ENCODE measurements at places on chromosomes 7 and 10.

DNA sequence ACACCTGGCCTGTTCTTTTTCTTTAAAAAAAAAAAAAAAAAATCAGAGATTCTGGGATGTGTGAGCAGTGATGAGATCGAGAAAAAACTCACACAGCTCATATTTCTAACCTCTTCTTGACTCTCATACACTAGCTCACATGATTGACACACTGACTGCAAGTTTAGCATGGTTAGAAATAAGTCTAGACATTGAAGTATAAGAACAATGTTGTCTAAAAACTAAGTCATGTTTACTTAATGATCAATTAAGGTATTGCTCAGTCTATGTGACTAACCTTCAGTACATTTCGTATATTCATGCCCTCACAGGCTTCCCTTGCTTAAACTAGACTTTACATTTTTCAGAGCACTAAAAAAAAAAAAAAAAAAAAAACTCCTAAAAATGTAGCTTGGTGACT, 775.1 kb downstream of the GATA3 start:
- DNase-seq: no peak

DNA sequence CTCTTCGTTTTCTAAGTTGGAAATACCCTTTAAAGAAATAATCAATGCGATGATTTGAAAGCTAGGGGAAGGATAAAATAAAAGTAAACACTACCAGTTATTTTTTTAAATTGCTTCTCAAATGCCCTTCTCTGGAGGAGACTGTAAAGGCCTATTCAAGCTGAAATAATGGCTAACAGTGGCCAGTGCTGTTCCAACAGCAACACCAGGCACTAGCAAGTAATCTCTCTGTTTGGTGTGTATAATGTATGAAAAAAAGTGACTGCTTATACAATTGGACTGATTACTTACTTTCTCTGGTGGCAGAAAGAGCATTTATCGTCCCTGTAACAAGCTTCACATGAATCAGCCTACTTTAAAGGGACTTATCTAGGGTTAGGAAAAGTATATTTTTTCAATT, 102.7 kb downstream of the CSTF2T start:
- no peak for DNase-seq

DNA sequence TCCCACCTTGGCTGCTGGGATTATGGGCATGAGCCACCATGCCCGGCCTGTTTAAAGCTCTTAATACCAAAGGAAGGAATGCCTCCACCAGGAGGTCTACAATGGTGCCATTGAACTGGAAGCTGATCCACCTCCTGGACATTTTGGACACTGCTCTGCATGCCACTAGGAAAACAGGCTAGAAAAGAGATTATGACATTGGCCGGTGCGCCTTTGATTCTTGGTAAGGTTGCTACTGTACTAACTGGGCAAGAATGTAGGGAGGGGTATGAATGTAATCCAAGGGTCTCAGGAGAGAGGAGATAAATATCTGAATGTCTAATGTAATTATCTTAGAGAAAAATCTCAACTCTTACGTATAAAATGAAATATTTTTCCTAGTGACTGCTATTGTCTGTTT, 21.7 kb upstream of the TSGA13 start:
- no peak for DNase-seq

- DNase-seq: no peak
Observed at GRCh38 chr10:124677749-124678556, 66.2 kb downstream of the FAM53B start.

- no peak for DNase-seq
Observed at GRCh38 chr10:123995082-123995460, 98.3 kb downstream of the CHST15 start.

GRCh38 chr10:80509403-80510161, 28.1 kb upstream of the SH2D4B start:
- DNase-seq: no peak

DNA sequence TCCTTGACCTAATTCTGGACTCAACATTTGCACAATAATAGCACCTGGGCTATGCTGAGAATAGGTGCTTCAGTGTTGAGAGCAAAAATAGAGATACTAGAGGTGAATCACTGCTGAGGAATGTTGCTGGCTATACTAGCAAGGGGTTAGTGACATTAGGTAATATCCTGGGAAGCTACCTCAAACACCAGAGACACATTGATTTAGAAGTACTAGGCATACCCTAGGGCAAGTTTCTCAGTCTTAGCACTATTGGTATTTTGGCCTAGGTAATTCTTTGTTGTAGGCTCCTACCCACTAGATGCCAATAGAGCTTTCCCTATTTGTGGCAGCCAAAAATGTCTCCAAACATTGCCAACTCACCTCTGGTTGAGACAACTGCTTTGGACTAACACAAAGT, 484.0 kb upstream of the MBL2 start:
- no peak for DNase-seq

- DNase-seq: no peak
Observed at GRCh38 chr10:101052285-101052684, 9.5 kb upstream of the KAZALD1 start.

DNA sequence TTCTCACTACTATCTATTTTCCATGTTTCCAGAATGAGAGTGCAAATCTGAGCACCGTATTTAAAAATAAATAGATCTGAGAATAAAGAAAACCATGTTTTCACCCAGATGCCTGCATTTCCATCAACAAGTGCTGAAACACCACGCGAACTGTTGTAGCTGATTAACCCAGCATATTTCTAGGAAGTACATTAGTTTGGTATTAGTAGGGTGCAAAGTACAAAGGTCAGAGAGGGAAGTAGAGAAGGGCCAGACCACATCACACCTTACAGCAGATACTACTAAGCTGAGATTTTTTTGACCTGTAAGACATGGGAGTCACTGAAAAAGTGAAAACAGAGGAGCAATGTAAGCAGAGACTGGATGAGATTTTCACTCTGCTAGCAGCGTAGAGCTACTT, 181.3 kb downstream of the IMMP2L start:
- DNase-seq: no peak

DNA sequence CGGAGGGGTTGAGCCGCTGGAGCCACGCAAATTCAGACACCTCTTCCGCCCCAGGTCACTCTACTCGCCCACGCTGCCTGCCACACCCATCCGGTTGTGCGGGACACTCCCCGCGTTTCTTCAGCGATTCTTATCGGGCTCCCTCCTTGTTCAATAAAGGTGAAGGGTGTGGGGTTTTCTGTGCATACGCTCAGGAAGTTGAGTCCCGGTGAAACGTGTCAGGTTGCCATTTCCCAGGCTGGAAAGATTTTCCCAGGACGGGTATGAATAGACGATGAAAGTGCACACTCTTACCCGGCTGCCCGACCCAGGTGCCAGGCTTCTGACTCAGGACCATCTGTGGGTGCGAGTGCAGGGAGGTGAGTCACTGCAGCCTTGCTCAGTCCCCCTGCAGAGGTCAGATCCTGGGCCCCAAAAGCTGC, 22.0 kb downstream of the KLF6 start:
- no peak for DNase-seq

- DNase-seq: no peak
Observed at GRCh38 chr7:134827889-134828288, 48.5 kb downstream of the CALD1 start.

- no peak for DNase-seq
Observed at GRCh38 chr7:91880016-91880412, 488 bp downstream of the MTERF1 start.

- DNase-seq: no peak
Observed at GRCh38 chr7:16114633-16115032, 306.7 kb downstream of the CRPPA start.

GRCh38 chr10:123515661-123516060, 150.5 kb upstream of the GPR26 start:
- DNase-seq: no peak

- no peak for DNase-seq
Observed at GRCh38 chr7:159143780-159144757, 598 bp downstream of the VIPR2 start.

DNA sequence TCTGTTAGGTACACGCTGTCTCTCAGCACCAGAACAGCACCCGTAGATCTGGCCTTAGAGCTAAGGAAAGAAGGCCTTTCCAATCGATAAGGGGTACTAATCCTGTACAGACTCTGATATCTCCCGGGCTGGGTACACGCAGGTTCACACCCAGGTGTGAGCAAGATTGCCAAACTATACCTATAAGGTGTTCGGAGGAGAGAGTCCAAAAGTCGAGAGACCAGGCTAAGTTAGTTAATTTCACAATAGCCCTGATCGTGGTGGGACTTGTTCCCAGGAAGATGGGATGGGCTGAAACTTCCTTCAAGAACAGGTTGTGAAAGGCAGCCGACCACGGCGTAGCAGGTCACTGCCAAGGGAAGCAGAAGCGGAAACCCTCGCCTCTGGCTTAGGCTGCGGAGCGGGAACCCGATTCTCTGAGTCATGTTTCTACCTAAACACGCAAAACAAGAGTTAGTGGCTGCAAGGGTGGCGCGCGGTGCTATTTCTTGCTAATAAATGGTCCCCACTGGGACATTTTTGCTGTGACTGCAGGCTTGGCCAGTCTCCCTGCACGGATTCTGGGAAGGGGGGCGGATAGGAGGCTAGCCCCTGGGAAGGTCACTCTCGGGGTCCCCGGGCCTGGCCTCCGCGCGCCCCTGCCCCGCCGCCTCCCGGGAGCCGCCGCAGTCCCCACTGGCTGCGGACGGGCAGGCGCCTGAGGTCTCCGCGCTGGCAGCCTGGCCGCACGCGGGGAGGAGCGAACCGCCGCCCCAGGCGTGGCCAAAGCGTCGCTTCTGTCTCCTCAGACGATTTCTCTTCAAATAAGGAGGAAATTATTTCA, 75.4 kb upstream of the PDSS1 start:
- peak; percentile 52 for DNase-seq

DNA sequence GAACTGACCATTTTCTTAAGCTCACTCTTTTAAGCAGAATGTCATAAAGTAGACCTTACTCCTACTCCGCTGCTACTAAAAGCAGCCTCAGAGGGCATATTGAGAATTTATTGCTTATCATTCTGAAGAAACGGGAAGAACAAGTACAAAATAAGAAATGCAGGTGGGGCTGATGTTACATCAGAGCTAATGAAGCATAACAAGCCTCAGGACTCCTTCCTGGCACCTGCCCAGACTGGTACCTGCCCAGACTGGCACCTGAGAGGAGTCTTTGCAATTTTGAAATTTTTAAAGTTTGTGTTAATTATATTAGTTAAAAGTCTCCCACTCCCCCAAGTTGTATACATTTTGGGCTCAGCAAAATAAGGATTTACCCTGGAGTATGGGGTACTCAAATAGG, 162.4 kb downstream of the SEMA3E start:
- no peak for DNase-seq

DNA sequence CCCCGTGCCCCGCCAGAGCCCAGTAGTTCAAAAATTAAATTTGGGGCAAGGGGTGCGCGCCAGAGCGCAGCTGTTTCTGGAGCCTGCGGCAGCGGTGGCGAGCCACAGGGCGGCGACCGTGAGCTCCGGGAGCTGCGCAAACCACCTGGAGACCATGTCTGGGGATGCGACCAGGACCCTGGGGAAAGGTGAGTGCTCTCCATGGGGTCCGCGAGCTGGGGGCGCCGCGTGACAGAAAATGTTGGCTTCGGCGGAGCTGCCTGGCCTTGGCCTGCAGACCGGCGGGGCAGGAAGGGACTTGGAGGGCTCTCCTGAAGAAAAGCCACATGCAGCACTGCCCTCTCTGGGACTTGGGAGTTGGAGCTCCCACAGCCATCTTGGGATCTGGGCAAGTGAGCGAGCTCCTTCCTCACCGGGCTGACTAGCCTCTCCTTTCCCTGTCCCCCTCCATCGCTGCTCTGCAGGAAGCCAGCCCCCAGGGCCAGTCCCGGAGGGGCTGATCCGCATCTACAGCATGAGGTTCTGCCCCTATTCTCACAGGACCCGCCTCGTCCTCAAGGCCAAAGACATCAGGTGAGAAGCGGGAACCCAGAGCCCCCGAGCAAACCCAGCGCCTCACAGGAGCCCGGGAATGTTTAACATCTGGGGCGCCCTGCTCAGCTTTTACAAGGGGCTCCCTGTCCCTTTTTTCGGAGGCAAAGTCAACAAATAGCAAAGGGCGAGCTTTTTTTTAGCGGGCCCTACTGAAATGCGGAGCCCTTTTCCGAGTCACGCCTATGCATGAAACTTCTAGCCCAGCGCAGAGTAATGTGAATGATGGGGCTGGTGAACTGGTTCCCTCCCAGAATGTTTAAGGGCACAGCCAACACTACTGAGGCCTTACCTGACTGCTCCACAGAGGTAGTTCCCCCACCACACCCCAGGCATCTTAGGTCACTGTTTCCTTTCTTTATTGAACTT, 6.1 kb downstream of the GSTO2 start:
- DNase-seq: peak; percentile 60

DNA sequence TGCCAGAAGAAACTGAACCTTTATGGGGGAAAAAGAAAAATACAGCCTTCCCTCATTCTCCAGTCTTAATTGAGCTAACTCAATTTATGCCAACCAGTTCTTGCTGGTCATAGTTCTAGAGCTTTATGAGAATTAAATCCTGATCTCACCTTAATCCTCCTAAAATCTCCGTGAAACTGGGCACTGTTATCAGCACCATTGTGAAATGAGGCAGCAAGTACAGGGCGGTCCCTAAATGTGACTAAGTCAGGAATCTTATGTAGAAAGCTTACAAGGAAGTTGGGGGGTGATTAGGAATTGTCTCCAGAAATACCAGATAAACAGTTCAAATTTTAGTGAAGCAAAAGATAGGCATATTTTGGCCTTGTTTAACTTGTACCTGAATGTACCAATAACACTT, 10.7 kb upstream of the INSYN2A start:
- no peak for DNase-seq

GRCh38 chr10:60560451-60560850, 170.8 kb upstream of the ANK3 start:
- DNase-seq: no peak

DNA sequence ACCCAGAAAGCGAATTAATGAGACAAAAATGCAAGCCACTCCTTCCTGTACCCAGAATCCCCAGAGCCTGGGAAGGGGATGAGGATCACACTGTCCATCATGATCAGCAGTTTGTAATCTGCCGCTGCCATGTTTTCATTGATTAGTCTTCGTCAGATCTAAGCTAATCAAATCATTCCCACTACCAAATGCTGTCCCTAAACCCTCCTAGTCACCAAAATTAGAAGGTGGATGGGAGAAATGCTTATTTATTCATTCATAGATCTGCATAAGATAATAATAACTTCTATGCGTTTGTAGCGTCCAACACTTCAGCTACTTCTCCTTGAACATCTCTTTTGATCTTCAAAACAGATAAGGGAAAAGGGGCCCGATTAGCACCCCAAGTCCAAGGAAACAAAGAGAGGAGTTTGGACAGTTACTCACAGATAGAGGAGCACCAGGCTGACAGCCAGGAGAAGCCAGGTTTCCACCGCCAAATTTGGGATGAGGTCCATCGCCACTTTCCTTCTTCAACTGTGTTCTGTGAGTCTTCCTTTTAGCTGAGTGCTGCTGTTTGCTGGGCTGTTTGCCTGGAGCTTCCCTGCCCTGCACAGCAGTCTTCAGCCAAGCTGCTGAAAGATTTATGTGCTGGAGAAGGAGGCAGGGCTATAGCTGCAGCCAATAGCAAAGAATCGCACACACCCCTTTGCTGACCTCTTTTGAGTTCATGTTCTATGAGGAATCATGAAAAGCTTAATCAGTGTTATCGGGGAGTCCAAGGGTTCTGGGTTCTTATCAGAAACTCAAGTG, at the start of gene CYP3A5:
Gene CYP3A5, minus strand, starts transcription at position 597 of the 792 bp plus-strand sequence. Its CDS starts 100 bp downstream, at position 497.
- no peak for DNase-seq

DNA sequence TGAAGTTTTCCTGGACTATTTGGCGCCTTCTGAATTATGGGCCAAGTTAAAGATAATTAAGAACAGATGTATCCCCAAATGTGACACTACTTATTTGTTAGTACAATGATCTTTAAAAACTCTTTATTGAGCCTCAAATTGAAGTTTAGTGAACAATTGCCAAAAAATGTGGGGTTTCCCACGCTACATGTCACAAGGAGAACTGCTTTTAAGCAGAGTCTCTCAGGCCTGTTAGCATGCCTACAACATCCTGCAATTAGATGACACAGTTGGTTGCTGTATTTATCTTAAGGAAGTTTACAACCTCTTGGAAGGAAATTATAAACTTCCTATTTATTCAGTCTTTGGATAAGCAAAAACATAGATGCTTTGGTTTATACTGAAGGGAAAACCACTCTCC, 733.0 kb downstream of the TNS3 start:
- DNase-seq: no peak
